ENCODE measurements at places on chromosomes 11 and 22. TPM values are rescaled to one million over a fixed set of nuclear protein-coding genes. Genes with fewer than 3 reads are reported as not detected.

Gene SDHD
- 168 TPM for total RNA-seq

Gene OR10A6
- not detected for total RNA-seq

Gene GRM5
- total RNA-seq: not detected

Gene ATP6V1E1
- 122 TPM for total RNA-seq

Gene CABP4
- 1.9 TPM for total RNA-seq

Gene SVIP
- 18.8 TPM for total RNA-seq

Gene INSC
- not detected for total RNA-seq

Gene PGA5
- total RNA-seq: not detected

Gene MB
- total RNA-seq: 9,981 TPM

Gene VWCE
- 1.4 TPM for total RNA-seq

Gene CD3D
- not detected for total RNA-seq

Gene TRIM48
- total RNA-seq: not detected

Gene SLC37A2
- total RNA-seq: 1.2 TPM

Gene XKR3
- total RNA-seq: not detected

Gene MCM5
- total RNA-seq: 11.7 TPM

Gene SMIM35
- total RNA-seq: not detected

Gene CD6
- total RNA-seq: 0.54 TPM

Gene TMPRSS6
- not detected for total RNA-seq

Gene IGLL5
- total RNA-seq: 0.50 TPM

Gene CALCA
- total RNA-seq: 3.9 TPM

Gene CLCF1
- total RNA-seq: 0.44 TPM

Gene FGF3
- total RNA-seq: not detected

Gene SLC6A5
- total RNA-seq: not detected

Gene CRYBA4
- not detected for total RNA-seq

Gene ENDOD1
- total RNA-seq: 55.3 TPM

Gene GCAT
- total RNA-seq: 9.7 TPM

Measured in psoas muscle (tissue), 8 donors.